ENCODE measurements at places on chromosomes 12 and 14.

- no peak for DNase-seq
Measured at GRCh38 chr14:77200406-77200985, 18.9 kb downstream of the TMEM63C start.

DNA sequence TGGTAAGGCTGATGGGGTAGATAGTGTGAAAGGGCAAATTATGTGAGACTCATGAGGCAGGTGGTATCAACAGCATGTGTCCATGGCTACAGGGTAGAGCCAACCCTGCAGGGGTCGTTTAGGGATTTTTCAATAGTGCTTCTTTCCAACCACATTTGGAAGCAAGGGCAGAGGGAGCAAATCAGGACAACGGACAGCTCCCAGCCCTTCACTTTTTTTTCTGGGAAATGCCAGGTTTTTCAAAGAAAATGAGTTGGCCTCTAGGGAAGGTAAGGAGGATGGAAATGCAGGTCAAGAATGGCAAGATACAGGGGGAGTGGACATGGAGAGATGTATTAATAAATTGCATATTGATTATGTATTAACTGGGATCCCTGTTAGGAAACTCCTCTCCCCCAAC lies 4.9 kb upstream of the CMA1 start:
- DNase-seq, result no peak

GRCh38 chr12:117830471-117830870 lies 138.3 kb downstream of the KSR2 start:
- DNase-seq, result no peak

- DNase-seq, result peak; percentile 64
Measured at GRCh38 chr14:69615496-69616407, 4.4 kb downstream of the SUSD6 start.

DNA sequence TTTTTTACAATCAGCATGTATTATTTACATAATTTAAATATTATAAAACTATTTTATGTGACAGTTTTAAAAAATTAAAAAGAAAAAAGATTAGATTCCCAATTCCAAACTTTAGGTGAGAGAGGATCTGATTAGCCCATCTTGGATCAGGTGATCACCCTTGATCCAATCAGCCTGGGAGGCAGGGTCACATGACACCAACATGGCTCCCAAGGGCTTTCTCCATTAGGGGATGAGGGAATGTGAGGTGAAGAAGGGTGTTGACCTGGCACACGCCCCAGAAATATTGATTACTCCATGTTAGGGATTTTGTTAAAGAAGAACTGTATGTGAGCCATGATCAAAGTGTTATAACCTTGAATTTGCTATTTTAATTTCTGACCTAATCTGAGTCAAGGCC lies 225.4 kb downstream of the RBM19 start:
- DNase-seq, result no peak

DNA sequence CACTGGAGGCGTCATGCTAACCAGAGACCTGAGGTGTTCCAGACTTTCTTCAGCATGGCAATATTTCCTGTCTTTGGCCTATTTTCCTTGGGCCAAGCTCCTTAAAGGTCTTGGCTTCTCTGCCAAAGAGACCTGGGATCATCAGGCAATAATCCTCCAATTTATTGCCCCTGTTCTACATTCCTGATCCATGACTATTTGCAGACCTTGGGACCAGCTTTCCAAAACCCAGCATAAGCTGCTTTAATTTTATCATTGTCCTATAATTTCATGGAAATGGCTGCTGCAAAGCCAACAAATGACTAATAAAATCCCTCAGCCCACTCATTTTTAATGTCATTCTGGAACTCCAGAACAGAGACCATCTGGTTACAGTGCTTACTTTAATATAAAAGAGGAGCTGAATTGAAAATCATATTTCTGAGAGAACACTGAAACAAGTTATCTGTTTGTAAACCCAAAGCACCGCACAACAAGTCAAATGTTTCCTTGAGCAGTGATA lies 166.9 kb upstream of the BTG1 start:
- DNase-seq, result no peak

DNA sequence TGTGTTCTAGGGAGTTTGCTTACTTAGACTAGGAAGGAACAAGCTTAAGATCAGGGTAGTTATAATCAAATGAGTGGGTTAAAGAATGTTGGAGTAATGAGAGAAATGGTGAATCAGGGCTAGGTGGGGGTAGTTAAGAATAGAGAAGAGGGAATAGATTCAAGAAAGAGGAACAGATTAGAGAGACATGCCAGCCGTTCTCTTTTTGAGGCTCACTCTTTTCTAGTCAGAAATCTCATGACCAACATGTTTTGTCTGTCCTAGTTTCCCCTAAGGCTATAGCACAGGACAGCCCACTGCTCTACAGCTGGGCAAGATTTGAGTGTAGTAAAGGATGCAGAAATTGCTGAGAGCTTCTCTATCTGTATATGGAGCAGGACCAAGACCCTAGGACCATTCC lies 258.4 kb downstream of the AKAP6 start:
- no peak for DNase-seq

GRCh38 chr14:95667249-95667693 lies 19.0 kb upstream of the TCL1B start:
- no peak for DNase-seq

- DNase-seq, result no peak
Measured at GRCh38 chr12:132123970-132124765, 20.0 kb downstream of the DDX51 start.

DNA sequence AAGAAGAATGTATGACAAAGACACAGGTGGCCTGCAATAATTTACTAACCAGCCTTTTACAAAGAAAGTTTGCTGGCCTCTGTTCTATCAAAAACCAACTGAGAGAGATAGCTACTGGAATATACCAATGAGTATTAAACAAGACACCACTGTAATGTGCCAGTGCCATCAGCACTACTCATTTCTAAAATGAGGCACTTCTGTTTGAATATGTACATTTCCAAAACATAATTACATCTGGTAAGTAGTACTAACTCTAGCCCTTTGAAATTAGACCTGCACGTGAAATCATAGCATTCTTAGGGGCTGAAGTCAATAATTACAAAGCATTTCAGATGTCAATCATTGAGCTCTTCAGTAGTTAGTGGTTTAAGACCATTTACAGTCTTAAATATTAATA lies 6.9 kb upstream of the SYCP3 start:
- DNase-seq, result no peak

- peak; percentile 32 for DNase-seq
Measured at GRCh38 chr12:20369305-20370013, 1.1 kb downstream of the PDE3A start.

DNA sequence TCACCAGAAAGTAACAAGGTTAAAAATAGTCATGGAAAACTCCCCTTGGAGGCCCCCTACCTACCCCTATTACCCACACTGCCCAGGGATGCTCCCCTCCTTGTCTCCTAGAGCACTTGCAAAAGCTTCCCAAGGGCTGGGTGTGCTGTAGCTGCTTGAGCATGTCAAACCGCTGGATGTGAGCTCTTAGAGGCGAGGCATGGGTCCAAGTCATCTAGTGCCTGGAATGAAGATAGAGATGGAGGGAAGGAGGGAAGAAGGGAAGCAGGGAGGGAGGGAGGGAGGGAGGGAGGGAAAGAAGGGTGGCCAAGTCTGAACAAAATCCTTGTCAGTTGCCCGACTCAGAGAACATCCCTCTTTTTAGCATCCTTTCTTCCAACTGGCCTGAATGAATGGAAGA lies 43.1 kb downstream of the LTBP2 start:
- no peak for DNase-seq

DNA sequence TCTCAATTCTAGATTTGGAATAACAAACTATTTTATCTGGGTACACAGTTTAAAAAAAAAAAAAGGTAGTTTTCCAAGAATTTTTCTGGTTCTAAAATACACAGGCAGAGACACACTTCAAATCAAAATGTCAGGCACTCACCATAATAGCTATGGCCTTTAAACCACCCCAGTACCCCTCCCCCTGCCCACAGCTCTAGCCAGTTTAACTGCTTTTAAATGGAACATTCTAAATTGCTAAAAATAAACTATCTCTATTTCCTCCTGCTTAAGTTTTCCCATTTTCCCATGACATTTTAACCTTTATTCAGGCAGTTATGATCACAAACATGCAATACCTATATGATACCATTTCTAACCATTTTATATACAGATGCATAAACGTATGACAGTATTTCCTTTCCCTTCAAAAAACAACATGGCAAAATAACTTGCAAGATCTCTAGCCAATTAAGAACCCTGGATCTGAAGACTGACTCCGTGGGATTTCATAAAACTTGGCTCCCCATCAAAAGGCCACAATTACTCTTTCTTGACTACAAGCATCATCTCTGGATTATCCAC lies 46.3 kb downstream of the PPP2R5E start:
- no peak for DNase-seq

GRCh38 chr12:130955238-130955816 lies 1.6 kb downstream of the ADGRD1 start:
- no peak for DNase-seq

DNA sequence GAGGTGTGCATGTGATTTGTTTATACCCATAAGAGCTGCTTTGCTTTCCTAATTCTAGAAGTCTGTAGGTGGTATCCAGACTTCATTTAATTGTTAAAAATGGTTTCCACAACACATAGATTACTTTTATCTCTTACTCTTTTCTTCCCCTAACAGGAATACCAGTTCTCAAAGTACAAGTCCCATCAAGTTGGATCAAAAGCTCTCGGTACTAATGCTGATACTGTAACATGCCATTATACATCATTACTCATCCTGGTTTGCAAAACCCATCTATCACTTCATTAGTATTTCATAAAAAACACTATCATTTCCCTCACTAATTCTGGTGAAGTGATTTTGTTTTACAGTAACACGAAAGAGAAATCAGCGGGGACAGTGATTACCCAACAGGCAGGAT lies 94.3 kb downstream of the PPP2R5E start:
- DNase-seq, result no peak

DNA sequence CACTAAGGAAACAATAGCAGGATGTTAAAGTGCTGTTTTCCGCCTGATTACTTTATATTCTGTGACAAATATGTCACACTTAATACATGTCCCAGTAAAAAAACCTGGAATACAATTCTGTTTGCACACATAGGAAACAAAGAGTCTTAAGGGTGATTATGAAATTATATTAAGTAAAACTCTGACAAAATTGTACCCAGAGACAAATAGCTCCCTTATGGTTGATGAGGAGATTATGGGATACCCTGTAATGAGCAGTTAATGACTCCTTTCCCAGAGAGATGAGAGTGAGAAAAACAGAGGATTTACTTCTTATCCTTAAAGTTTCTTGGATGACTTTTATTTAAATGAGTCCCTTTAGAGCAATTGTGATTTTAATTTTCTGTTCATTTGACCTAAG lies 370.6 kb downstream of the PDZRN4 start:
- no peak for DNase-seq

DNA sequence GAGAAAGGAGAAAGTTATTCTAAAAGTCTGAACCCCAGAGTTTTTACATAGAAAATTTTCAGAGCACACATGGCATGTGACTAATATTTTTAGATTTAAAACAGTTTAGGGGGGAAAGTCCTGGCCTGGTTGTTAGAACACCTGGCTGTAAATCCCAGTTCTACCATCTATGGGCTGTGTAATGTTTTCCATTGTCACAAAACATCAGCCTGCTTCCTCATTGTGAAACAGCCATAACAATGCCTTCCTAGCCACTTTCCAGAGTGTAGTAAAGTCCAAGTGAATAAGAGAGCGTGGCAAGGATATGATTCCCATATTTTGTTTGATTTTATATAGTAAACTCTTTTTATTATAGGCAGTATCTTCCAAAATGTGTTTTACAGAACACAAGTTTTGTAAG lies 310.0 kb upstream of the DCN start:
- DNase-seq, result no peak

DNA sequence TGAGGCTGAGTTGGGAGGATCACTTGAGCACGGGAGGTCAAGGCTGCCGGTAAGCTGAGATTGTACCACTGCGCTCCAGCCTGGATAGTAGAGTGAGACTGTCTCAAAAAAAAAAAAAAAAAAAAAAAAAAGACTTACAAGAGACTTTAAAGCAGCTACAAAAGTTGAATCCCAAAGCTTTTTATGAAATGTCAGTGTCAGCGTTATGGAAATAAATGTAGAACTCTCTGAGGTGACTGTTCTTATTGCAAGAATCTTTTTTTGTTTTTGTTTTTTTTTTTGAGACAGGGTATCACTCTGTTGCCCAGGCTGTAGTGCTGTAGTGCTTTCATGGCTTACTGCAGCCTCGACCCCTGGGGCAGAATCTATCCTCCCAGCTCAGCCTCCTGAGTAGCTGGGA lies 17.2 kb downstream of the FUT8 start:
- no peak for DNase-seq

DNA sequence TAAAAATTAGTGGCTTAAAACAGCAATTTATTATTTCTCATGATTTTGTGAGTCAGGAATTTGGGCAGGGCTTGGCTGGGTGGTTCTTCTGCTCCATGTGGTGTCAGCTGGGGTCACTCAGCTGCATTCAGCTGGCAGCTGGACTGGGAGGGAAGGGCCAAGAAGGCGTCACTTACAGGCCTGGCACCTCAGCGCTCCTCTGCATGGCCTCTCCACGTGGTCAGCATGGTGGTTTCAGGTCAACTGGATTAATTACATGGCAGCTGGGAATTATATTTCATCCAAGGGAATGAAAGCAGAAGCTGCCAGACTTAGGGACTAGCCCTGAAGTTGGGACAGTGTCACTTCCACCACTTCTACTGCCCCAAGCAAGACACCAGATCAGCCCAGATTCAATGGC lies 27.5 kb upstream of the IRF2BPL start:
- no peak for DNase-seq

GRCh38 chr12:29239336-29239735 lies 90.3 kb downstream of the FAR2 start:
- DNase-seq, result no peak

GRCh38 chr12:106144847-106145246 lies 6.1 kb upstream of the NUAK1 start:
- peak; percentile 54 for DNase-seq

DNA sequence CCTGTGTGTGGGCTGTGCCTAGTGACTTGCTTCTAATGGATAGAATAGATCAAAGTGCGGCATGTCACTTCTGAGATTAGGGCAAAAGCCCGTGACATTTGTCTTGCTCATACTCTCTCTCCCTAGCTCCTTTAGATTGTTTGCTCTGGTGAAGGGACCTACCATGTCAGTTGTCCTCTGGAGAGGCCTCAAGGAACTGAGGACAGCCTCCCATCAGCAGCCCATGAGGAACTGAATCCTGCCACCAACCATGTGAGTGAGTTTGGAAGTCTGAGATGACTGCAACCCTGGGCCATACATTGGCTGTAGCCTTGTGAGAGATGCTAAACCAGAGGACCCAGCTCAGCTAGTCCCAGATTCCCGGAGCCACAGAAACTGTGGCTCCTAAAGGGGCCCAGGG lies 101.6 kb upstream of the ESRRB start:
- no peak for DNase-seq

DNA sequence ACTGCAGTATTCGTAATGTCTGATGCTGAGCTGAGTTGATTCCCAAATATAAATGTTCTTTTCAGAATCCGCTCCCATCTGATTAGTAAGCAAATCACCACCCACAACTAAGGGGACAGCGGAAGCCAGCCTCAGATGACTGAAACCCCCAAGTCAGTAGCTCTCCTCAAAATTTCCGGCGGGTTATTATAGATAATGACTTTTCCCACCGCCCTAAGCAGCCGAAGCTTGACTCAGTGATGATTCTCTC lies 469 bp upstream of the LRFN5 start:
- DNase-seq, result peak; percentile 30
